CD4-positive, alpha-beta memory T cell (primary cell): ENCODE measurements at places on chromosomes 6 and 20. TPM values are rescaled to one million over a fixed set of nuclear protein-coding genes. Genes with fewer than 3 reads are reported as not detected.

DNA sequence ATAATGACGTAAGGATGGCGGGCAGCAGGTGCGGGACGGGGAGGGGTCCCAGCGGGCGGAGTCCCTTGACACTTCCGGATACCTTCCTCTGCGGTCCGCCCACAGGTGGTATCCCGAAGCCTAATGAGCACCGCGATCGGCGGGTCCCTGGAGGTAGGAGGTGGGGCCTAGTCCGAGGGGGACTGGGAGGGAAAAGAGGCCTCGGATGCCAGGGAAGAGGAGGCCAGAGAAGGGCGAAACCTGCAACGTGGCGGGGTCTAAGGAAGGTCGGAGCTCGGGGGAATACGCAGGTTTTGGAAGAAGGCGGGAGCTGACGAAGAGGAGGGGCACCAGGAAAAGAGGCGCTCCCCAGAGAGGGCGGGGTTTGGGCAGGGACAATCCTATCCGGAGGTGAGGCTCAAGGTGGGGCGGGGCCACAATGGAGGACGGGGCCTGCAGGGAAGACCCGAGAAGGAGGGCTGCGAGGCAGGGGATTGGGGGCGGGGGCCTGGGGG lies 3.7 kb downstream of the PRSS16 start:
- H3K4me3 ChIP-seq, result peak overlapping the region; percentile 70
- H3K27ac ChIP-seq, result no peak overlapping the region
- H3K36me3 ChIP-seq, result no peaks in the 10 kb centered on the region
- no peaks in the 10 kb centered on the region for H3K27me3 ChIP-seq
- H3K4me1 ChIP-seq, result peaks cover 14% of the 10 kb centered on the region

DNA sequence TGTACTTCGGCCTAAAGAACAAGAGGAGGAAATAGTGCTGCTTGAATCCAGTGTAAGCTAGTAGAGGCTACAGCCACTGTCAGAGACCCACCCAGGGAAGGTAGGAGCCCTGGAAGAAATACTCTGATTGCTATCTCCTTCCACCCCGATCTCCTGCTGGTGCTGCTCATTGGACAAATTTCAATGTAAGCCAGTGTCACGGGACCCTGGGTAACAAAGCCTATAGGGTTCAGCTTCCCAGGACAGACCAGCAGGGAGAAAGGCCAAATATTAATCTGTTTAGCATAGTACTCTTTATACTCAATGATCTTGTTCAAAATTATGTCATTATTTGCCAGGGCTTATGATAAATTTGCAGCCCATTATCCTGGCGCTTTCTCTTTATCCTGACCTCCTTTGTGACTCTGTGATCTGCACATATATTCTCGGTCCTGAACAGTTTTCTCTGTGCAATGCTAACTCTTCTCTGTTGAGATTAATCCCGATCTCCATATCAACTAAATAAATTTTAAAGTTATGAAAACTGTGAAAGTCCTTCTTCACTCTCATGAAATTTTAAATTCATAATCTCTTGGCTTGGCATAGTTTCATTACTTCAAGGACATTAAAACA lies 218.8 kb upstream of the PREP start:
- no peak overlapping the region for H3K4me3 ChIP-seq
- H3K36me3 ChIP-seq, result no peaks in the 10 kb centered on the region
- H3K4me1 ChIP-seq, result no peaks in the 10 kb centered on the region
- H3K27ac ChIP-seq, result no peak overlapping the region

PPP1R16B gene
- polyA plus RNA-seq, result 17.3 TPM

DNA sequence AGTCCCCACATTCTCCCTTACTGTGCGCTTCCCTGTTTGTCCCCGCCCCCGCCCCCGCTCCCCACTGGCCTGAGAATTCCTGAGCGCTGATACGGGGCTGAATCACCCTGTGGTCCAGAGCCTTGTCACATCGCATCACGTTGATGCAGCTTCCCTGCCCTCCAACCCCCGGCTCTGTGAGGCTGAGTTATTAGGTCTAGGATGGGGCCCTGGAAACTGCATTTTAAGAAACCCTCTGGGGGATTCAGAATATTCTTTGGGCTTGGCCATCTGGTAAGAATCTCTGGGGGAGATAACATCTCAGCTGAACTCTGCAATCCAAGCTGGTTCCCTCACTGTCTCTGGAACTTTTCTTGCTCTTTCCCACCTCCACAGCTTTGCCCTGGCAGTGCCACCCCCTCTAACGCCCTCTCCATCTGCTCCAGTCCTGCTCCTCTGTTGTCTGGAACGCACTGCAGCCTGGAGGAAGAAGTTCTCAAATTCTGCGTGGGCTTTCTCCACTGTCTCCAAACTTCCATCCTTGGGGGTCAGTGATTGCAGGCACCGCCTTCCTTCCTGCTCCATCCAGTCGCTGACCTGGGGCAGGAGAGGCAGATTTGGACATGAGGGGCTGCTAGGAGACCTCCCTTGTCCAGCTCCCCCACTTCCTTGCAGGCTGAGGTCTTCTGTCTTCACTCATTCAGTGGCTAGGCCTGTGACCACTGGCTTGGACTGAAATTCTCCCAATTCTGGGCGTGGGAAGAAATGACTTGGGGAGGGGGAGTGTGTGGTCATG lies 42.6 kb downstream of the KIAA1755 start:
- no peak overlapping the region for H3K27ac ChIP-seq
- no peaks in the 10 kb centered on the region for H3K4me1 ChIP-seq
- no peaks in the 10 kb centered on the region for H3K36me3 ChIP-seq
- H3K27me3 ChIP-seq, result no peaks in the 10 kb centered on the region

DNA sequence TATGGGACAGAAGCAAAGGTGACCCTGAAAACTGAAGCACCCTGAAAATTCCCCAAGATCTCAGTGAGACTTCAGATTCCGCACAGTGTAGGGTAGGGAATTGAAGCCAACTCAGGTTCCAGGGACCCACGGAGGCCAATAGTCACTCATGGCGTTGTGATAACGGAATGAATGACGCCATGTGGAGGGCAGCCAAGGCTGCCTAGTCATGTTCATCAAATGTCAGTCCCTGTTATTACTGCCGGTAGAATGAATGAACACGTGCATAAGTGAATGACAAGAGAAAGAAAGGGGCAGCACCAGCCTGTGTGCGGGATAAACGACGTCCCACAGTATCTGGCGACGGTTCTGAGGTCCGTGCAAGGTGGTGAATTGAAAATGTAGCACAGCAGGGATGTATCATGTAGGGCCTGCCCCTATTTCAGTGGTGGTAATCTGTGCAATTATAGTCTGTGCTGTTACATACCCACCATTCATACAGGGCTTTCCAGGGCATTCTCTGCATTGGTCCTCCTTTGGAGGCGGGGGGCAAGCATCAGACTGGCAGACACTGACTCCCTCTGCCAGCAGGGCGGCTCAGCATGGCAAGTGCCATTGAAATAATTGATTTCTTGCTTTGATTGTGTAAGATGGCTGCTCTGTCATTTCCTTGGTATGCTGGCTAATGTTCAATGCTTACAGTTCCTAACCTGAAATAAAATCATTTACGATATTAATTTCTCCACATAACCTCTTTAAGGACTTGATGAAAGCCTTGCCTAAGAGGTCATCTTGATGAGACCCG lies 386.9 kb downstream of the CDH4 start:
- H3K27me3 ChIP-seq, result no peaks in the 10 kb centered on the region
- H3K36me3 ChIP-seq, result no peaks in the 10 kb centered on the region
- no peak overlapping the region for H3K4me3 ChIP-seq
- no peak overlapping the region for H3K27ac ChIP-seq
- H3K4me1 ChIP-seq, result no peaks in the 10 kb centered on the region

DNA sequence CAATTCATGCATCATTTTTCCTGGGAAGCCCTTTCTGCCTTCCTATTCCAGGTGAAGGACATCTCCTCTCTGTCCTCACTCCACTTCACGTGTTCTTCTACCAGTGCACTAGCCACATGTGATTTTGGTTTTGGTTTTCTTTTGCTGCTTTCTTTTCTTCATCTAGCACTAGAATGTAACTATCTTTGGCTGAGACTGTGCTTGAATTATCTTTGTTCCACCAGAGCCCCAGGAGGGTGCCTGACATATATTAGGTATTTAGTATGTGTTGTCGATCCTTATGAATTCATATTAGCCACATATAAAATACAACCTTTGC lies 79.9 kb downstream of the VGLL2 start:
- H3K4me3 ChIP-seq, result no peak overlapping the region
- no peaks in the 10 kb centered on the region for H3K27me3 ChIP-seq
- H3K27ac ChIP-seq, result no peak overlapping the region
- no peaks in the 10 kb centered on the region for H3K4me1 ChIP-seq
- DNase-seq, result no peak

GRCh38 chr20:13259921-13260320 lies 38.8 kb downstream of the ISM1 start:
- H3K4me1 ChIP-seq, result no peaks in the 10 kb centered on the region
- H3K27ac ChIP-seq, result no peak overlapping the region
- H3K27me3 ChIP-seq, result no peaks in the 10 kb centered on the region
- no peak for DNase-seq
- no peaks in the 10 kb centered on the region for H3K36me3 ChIP-seq
- no peak overlapping the region for H3K4me3 ChIP-seq

DNA sequence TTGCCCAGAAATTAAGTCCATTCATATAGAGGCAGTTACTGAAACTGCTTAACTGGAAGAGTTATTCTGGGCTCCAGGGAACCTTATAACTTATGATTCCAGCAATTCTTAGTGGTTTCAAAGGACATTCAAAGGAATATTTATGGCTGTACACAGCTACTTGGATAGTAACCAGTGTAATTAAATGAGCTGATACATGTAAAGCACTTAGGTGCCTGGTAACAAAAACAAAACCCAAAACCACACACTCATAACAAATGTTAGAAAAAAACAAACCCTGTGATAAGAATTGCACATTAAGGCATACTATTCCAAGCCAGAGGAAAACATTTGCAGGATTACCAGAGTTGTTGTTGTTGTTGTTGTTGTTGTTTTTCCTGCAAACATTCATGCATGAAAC lies 51.5 kb downstream of the STK4 start:
- no peaks in the 10 kb centered on the region for H3K27me3 ChIP-seq
- peaks cover 57% of the 10 kb centered on the region for H3K36me3 ChIP-seq
- no peak overlapping the region for H3K27ac ChIP-seq
- peaks cover 73% of the 10 kb centered on the region for H3K4me1 ChIP-seq
- H3K4me3 ChIP-seq, result no peak overlapping the region

TRIM31 gene
- 0.11 TPM for polyA plus RNA-seq

- H3K36me3 ChIP-seq, result no peaks in the 10 kb centered on the region
- no peaks in the 10 kb centered on the region for H3K27me3 ChIP-seq
- no peak overlapping the region for H3K27ac ChIP-seq
- H3K4me3 ChIP-seq, result no peak overlapping the region
- no peak for DNase-seq
Measured at GRCh38 chr20:23159256-23159946, 73.3 kb upstream of the CD93 start.

CFAP61 gene
- polyA plus RNA-seq, result not detected

PPP1R14C gene
- not detected for polyA plus RNA-seq

DNA sequence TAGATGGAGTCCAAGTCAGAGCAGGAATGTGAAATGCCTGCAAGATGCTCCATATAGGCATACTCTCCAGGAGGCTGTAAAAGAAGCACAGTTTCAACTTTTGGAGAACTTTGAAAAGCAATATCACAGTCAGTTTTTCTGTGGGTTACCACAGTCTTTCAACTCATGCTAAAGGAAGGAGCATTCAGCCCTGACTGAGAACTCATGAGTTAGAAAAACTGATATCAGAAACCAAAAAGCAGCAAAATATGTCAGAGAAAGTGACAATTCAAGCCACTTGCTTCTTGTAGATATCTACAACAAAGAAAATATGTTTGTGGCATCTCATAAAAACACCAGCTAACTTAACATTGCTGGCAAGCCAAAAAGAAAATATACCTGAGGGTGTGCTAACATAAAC lies 36.1 kb upstream of the PTCHD4 start:
- H3K27me3 ChIP-seq, result no peaks in the 10 kb centered on the region
- no peak overlapping the region for H3K27ac ChIP-seq
- H3K4me3 ChIP-seq, result no peak overlapping the region
- DNase-seq, result no peak
- H3K4me1 ChIP-seq, result no peaks in the 10 kb centered on the region

GRCh38 chr6:139378882-139379341 lies 4.5 kb upstream of the CITED2 start:
- no peaks in the 10 kb centered on the region for H3K27me3 ChIP-seq
- H3K4me3 ChIP-seq, result no peak overlapping the region
- peaks cover 9% of the 10 kb centered on the region for H3K4me1 ChIP-seq
- DNase-seq, result no peak
- H3K36me3 ChIP-seq, result no peaks in the 10 kb centered on the region

DNA sequence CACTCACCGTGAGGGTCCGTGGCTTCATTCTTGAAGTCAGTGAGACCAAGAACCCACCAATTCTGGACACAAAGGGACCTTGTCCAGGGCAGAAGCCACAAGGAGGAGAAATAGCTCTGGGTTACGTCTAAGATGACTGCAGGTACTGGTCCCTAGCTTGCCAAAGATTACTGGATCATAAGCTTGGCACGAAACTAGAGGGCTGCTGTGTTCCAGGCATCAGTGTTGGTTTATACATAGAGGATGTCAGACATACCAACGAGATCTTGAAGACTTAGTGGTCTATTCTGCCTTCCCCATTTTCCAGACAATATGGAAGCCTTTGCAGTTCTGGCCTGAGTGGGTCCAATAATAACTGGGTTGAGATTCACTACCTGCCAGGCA lies 175.7 kb downstream of the TBX18 start:
- H3K27me3 ChIP-seq, result no peaks in the 10 kb centered on the region
- no peak overlapping the region for H3K4me3 ChIP-seq
- H3K36me3 ChIP-seq, result no peaks in the 10 kb centered on the region
- no peaks in the 10 kb centered on the region for H3K4me1 ChIP-seq
- no peak for DNase-seq
- no peak overlapping the region for H3K27ac ChIP-seq

PMEPA1 gene
- polyA plus RNA-seq, result 1.2 TPM

- no peaks in the 10 kb centered on the region for H3K27me3 ChIP-seq
- no peaks in the 10 kb centered on the region for H3K36me3 ChIP-seq
- no peak overlapping the region for H3K4me3 ChIP-seq
- DNase-seq, result no peak
Measured at GRCh38 chr6:135449246-135449645, 48.3 kb downstream of the AHI1 start.

DNA sequence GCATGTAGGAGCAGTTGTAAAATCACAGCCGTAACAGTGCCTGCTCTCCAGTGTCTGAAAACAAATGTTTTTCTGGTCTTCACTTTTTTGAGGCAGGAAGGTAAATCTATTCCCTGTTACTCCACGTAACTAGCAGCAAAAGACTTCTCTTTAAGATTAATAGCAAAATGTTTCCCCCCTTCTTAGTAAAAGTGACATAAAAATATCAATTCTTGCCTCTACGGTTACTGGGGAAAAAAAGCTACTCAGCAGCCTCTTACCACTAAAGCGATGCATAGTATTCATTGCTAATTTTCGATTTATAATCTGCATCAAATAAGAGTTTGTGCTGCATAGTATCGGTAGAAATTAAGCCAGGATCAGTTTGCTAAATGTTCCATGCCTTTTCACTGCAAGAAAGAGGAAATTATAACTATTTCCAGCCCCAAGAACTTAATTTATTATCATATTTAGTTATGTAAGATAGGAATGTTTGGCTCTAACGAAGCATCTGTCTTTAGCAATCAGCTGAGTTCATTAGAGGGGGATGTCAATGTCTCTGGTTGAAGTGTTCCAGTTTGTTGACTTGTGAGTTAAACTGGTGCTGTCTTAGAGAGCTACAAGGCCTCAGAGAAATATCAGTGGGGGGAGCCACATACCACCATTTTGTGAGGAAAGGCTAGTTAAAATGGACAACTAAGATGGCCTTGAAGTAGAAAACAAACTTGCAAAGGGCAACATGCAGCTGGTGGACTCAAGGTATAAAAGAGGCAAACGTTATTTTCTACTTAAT lies 617 bp upstream of the TSPYL1 start:
- H3K27me3 ChIP-seq, result no peaks in the 10 kb centered on the region
- peaks cover 42% of the 10 kb centered on the region for H3K4me1 ChIP-seq

- no peak overlapping the region for H3K4me3 ChIP-seq
- H3K36me3 ChIP-seq, result no peaks in the 10 kb centered on the region
- no peaks in the 10 kb centered on the region for H3K4me1 ChIP-seq
- H3K27ac ChIP-seq, result no peak overlapping the region
- H3K27me3 ChIP-seq, result no peaks in the 10 kb centered on the region
Measured at GRCh38 chr20:61370841-61371303, 118.8 kb downstream of the CDH4 start.

KIAA1755 gene
- polyA plus RNA-seq, result not detected
